ENCODE measurements at places on chromosomes 16 and 17. TPM values are rescaled to one million over a fixed set of nuclear protein-coding genes. Genes with fewer than 3 reads are reported as not detected.

KRTAP9-8 gene
- not detected for total RNA-seq

TNP2 gene
- under 0.01 TPM for total RNA-seq

CDK5R1 gene
- total RNA-seq = 0.79 TPM

TBC1D3 gene
- total RNA-seq = not detected
